Nucleus accumbens (tissue), 56 donors: ENCODE measurements at places on chromosomes 7 and 10.

- DNase-seq = no peak
These were observed 30.8 kb upstream of the FOXL3 start for GRCh38 chr7:259191-259505.

DNA sequence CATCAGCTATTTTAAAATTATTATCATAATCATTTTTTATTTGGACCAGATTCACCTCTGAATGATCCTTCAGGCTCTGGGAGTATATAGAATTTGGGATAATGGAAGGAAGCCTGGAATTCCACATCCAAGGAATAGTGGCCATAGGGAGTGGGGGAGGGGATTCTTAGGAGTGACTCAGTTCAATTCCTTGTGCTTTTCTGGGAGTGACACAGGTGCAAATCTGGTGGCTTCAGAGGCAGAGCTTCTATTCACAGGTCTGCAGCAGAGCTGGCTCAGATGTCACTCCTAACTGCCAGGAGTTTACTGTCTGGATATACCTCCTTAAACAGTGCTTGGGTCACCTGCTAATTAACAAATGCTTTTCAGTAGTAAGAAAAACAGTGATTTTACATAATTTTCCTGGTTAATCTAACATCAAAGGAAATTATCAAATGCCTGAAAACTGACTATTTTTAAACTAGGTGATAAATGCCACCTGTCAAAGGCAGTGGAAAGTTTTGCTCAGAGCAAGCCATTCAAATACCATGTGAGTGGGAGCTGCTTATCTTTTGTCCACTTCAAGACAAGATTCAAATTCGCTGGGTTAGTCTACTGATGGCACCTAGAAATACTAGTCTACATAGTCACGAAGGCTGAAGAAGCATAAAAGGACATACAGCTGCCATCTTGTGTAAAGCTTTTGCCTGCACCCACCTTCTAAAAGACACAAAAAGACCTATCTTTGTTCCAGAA lies 106.7 kb upstream of the LAMB4 start:
- DNase-seq = no peak

DNA sequence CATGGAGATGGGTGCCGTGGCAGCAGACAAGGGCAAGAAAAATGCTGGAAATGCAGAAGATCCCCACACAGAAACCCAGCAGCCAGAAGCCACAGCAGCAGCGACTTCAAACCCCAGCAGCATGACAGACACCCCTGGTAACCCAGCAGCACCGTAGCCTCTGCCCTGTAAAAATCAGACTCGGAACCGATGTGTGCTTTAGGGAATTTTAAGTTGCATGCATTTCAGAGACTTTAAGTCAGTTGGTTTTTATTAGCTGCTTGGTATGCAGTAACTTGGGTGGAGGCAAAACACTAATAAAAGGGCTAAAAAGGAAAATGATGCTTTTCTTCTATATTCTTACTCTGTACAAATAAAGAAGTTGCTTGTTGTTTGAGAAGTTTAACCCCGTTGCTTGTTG lies 25.9 kb downstream of the BAG3 start:
- DNase-seq = no peak

GRCh38 chr7:149304006-149304405 lies 42.0 kb downstream of the ZNF783 start:
- DNase-seq = no peak

- DNase-seq = no peak
These were observed 12.0 kb downstream of the KPNA7 start for GRCh38 chr7:99195867-99196266.

DNA sequence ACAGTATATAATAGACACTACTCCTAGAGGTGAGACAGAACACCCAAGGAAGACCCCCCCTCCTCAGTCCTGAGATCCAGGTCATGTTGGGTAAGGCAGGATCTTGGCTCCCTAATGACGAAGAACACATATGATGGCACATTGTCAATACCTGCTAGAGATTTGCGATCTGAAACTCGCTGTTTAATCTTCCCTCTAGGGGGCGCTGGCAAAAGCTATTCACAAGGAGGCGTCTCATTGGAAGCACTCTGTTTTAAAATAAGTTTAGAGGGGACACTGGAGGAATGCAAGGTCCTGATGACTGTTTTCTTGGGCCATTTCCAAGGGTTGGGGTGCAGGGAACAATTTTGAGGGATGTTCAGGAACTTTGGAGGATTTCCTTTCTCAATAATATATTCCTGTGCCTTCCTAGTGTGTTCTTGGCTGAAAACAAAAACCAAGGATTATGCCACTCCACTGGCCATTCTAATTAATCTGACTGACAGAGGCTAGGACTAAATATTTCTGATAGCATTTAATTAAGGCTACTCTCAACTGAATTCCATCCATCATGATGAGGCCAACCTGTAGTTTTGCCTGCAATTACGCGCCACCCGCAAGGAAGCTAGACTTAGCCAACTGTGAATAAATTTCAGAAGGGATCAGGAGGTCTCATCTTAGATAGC lies 1013.8 kb upstream of the MBL2 start:
- DNase-seq = no peak

- no peak for DNase-seq
These were observed 518.9 kb upstream of the CELF2 start for GRCh38 chr10:10498781-10499180.

DNA sequence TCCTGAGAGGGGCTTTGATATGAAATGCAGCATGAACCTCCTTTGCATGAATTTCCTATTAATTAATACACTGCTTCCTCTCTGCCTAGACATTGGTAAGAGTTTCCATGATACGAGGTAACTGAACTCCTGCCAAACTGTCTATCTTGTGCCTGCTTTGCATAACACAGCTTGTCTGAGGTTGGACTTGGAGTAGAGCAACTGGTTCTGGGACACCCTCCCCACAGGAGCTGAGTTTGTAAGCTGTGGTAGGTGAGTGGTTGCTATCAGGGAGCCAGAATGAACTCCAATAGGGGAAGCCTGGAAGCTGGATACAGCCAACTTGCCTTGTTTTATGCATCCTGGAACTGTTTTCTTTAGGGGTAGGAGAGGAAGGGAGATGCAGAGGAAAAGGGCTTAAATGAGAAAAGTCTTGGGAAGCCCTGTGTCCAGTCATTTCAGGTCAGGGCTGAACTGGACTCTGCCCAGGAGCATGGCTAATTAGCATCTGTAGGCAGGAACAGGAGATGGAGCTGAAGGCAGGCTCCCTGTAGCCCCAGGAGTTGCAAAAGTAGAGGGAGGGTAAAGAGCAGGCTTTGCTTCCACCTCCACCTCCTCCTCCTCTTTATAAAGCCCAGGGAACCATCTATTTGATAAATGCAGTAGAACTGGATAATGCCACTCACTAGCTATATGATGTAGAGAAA lies 73.2 kb upstream of the GPR158 start:
- DNase-seq = no peak

GRCh38 chr7:74606101-74606908 lies 51.2 kb upstream of the GTF2I start:
- DNase-seq = peak; percentile 15

DNA sequence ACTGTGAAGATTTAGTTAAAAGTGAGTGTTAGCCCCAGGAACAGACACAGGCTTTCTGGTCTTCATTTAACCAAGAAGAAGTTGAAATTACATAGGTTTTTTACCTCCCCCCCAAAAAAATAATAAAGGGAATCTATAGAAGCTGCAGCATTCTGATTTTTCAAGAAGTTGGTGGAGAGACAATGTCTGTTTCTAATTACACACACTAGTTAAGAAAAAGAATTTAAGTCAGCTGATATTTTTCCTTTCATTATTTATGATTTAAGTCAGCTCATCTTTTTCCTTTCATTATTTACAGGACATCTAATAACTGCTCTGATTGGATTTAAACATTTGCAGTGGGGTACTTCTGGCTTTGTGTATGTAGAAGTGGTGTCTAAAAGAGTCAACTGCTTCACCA lies 201.4 kb upstream of the NRP1 start:
- DNase-seq = no peak

DNA sequence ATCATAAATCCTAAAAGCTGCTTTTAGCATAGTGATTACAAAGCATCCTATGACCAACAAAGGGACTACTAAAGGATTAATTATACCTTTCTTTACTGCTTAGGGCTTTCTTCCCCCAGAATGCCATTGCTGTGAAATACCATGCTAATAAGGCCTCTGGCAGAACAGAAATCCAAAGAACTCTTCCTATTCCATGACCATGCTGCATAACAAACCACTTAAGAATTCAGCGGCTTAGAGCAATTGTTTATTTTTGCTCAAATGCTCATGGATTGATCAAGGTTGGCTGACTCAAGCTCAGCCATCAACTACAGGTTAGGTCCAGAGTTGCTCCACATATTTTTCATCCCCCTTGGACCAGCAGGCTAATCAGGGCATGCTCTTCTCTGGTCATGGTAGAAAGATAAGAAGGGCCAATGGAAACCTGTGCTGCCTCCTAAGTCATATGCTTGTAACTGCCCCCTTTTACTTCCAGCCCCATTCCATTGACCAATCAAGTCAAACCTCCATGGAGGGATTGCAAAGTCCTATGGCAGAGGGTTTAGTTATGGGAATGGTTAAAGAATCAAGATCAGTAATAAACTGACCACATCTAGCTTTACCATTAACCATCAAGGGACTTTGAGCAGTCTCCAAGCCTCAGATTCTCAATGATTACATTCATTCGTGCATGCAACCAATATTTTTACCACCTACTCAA lies 244.4 kb upstream of the FZD1 start:
- DNase-seq = no peak

DNA sequence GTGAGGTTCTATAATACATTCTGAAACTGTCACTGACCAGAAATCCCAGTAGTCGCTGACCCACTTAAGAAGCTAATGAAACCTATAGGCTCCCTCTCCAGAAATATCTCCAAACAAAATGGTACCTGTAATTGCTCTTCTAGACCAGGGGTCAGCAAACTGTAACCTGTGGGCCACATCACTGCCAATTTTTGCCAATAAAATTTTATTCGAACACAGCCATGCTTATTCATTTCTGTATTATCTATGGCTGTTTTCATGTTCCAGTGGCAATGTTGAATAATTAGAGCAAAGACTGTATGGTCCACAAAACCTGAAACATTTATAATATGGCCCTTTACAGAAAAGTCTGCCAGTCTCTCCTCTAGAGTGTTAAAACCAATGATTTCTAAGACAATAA lies 37.2 kb upstream of the SVIL start:
- no peak for DNase-seq

GRCh38 chr7:129187681-129188371 lies 607 bp upstream of the SMO start:
- no peak for DNase-seq

GRCh38 chr10:22597138-22597537 lies 117.2 kb downstream of the PIP4K2A start:
- no peak for DNase-seq
